Kasumi-1 (cell line): ENCODE measurements at places on chromosomes 12 and 14.
A peak's percentile ranks its signal among the peaks of the same experiment; 100 is the strongest.

DNA sequence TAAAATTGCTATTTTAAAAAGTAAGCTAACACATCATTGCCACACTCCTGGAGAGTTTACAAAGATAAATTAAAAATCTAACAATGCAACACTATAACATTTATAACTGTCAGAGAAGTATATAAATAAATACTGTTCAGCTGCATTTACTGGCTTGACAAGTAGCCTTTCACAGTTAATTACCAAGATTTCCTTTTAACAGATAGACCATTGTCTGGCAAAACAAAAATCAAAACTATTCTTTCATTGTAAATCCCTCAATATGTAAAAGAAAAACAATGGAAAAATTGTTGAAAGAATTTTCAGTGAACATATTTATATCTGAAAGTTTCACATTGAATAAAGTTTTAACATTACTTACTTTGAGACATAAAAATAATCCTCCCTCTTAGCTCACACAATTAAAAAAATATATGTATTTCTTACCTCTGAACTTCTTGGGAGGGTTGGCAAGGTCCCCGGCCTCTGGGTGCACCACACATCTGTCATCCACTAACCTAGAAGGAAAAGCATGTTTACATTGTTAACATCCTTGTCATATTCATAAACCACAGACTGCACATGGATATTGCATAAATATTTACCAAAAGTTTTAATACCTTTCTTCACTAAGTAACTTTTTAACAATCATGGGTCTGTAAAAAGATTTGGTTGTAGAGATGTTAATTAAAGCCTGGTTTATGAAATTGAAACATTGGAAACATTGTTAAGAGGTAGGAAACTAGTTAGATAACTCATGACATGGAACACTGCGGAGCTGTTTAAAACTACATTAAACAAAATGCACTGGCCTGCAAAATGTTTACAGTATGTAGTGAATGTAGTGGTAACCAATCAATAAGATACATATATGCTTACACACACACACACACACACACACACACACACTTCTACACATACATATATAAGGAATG lies 43.0 kb downstream of the ITPR2 start:
- no peak for DNase-seq

DNA sequence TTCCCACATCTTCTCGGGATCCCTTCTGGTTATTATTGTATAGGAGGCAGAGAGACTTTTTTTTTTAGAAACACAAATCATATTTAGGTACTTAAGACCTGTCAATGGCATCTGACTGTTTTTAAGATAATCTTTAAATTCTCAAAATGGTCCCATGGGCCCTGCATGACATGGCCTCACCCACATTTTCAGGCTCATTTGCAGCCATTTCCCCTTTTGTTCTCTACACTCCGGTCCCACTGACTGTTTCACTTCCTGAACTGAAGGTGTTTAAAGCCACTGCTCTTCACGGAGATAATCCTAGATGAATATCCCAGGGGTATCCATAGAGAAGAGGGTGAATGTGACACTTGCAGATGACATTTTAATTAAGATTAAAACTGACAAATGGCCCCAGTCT lies 12.3 kb upstream of the C12orf71 start:
- DNase-seq = peak; percentile 9

GRCh38 chr12:57837864-57838562 lies 8.5 kb downstream of the CTDSP2 start:
- peak; percentile 88 for DNase-seq

GRCh38 chr14:104005489-104005888 lies 63.2 kb upstream of the RD3L start:
- DNase-seq = no peak

DNA sequence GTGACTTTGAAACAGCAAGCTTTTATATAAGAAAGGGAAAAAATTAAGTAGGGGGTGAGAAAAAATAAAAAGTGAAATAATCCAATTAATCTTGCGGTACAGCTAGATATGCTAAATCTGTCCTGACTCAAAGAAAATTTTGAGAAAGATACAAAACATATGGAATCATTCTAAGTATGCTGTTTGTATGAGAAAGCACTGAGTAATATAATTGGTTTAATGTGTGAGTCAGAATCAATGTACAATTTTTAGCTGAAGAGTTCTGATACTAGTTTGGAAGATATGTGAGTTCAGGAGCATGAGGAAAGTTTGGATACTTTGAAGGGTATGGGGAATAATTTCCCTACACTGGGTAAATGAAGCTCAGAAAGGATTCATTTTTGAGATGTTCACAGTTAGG lies 190.9 kb upstream of the RASSF8 start:
- DNase-seq = no peak

DNA sequence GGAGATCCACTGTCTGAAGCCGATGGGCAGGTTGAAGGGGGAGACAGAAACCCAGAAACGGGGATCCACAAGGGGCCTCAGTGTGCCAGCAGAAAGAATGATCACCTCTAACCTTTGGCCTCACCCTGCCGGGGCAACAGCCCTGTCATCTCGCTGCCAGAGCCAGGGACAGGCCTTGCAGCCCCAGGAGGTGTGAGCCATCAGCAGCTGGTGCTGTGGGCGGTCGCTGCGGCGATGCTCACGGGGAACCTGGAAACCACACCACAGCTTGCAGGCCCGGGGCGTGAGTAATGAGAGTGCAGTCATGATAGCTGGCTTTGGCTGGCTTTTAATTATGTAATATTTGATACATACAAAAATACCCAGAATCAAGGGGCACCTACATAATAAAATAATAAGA lies 4.7 kb upstream of the TTC7B start:
- no peak for DNase-seq

- DNase-seq = no peak
Measured at GRCh38 chr14:73394317-73394716, 64.0 kb downstream of the NUMB start.

DNA sequence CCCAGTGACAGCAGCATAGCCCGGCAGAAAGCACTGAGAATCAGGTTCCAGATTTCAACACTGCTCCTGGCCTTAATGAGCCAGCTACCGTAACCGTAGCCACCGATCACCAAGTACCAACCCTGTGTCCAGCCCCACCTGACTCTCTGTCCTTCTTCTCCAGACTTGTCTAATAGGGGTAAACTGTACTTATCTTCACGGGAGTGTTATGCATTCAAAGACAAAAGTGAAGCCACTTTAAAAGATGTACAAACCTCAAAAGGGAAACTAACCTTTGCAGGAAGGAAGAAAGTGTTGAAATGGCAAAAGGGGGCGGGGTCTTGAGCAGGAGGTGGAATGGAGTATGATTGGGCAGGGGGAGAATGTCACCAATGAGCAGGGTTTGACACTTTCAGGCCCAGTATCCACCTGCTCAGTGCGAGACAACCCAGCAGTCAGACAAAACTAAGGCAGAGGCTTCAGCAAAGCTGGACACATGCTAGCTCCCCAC lies 226.1 kb downstream of the CHST11 start:
- DNase-seq = peak; percentile 78

- no peak for DNase-seq
Measured at GRCh38 chr12:131917139-131917710, 11.9 kb upstream of the PUS1 start.

GRCh38 chr12:112590281-112590680 lies 171.5 kb downstream of the PTPN11 start:
- no peak for DNase-seq

- no peak for DNase-seq
Measured at GRCh38 chr14:51453869-51454268, 197.8 kb upstream of the FRMD6 start.

GRCh38 chr12:71695782-71696181 lies 9.9 kb downstream of the TMEM19 start:
- no peak for DNase-seq

DNA sequence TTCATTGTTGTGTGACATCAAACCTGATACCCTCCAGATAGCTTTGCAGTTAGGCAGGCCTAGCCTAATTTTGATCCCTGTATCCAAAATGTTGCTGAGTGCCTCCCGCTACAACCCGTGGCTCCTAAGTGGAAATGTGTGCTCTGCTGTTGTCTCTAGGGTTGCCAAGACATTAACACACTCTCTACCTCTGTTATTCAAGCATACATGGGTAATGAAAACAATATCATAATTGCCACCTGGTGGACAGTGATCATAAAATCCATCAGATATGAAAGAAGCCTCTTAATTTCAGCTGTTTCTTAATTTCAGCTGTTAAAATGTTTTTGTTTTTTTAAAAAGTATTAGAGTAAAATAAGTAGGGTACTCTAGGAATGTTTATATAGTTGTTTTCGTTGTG lies 93.5 kb downstream of the PLEKHA5 start:
- DNase-seq = peak; percentile 63

- DNase-seq = peak; percentile 84
Measured at GRCh38 chr14:37150414-37150813, 22.0 kb downstream of the SLC25A21 start.

DNA sequence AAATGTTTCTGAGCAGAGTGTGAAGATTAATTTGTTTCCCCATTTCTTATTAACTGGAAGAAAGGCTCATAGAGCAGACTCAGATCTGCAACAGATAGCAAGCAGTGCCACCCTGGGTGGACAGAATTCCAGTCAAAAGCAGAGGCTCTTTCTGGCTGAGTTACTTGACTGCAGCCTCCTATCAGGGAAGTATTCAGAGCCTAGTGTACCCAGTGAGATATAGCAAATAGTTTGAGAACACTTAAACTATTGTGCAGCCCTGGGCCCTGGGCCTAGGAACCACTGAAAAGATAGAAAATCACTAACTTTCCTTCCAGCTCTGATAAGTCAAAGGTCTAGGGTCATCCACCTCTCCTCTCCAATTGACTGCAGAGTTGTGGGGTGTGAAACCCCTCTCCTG lies 11.2 kb upstream of the AQP2 start:
- DNase-seq = no peak

GRCh38 chr12:12327802-12328201 lies 22.2 kb downstream of the MANSC1 start:
- DNase-seq = peak; percentile 46

- DNase-seq = no peak
Measured at GRCh38 chr12:47545938-47546609, 159.8 kb downstream of the RPAP3 start.

DNA sequence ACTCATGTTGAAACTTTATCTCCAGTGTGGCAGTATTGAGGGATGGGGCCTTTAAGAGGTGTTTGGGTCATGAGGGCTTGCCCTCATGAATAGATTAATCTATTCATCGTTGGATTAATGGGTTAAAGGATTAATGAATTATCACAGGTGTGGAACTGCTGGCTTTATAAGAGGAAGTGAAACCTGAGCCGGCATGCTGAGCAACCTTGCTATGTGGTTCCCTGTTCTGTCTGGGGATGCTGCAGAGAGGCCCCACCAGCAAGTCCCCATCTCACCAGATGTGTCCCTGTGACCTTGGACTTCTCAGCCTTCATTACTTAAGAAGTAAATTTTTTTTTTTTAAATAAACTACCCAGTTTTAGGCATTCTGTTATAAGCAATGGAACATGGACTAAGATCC lies 109.6 kb downstream of the DYRK2 start:
- no peak for DNase-seq

DNA sequence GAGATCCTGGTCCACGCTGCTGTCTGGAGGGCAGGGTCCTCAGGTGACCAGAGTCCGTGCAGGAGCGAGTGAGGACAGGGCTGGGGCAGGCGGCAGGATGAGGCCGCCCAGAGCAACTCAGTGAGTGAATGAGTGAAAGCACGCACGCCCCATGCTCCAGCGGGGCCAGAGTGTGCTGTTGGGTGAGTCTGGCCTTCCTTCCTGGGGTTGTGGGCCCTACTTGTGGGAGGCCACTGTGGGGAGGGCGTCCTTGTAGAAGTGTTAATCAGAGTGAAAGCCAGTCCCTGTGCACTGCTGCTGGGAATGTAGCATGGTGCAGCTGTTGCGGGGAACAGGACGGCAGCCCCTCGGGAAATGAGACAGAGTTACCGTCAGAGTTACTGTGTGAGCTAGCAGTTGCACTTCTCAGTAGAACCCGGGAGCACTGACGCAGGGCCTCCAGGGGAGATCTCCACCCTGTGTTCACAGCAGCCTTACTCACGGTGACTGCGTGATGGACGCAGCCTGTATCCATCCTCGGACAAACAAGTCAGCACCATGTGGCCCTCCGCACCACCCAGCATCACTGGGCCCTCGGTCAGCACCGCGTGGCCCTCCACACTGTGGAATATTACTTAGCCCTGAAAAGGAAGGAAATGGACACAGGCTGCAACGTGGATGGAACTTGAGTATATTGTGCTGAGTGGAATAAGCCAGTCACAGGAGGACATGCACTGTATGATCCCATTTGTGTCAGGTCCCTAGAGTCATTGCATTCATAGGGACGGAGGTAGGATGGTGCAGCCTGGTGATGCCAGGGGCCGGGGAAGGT lies 22.1 kb downstream of the PACS2 start:
- DNase-seq = no peak

- no peak for DNase-seq
Measured at GRCh38 chr12:54141431-54142113, 47.2 kb downstream of the SMUG1 start.

DNA sequence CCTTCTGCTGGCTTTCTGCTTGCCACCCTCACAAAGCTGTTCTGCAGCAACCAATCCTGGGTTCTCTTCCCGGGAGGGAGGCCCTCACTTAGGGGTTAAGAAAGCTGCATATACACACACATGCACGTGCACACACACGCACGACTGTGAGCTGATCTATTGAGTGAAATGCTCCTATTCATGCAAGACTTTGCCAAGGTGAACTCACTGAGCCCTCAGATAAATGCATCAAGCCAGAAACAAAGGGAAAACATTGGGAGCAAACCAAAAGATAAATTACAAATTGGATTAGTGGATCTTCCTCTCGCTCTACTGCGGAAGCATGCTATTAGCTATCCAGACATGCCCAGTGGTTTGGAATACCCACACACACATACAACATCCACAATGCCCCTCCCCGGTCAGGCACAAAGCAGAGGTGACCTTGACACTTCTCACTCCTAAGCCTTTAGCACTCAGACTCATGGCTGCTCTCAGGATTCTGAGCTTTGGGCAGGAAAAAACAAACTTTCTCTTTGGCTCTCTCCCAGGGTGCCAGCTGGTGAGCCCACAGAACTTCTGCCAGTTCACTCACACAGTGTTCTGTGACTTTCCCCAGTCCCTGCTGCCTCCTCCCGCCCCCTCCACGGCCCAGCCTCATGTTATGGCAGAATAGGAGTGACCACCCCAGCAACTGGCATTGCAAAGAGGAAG lies 320.0 kb downstream of the DPF3 start:
- DNase-seq = no peak

DNA sequence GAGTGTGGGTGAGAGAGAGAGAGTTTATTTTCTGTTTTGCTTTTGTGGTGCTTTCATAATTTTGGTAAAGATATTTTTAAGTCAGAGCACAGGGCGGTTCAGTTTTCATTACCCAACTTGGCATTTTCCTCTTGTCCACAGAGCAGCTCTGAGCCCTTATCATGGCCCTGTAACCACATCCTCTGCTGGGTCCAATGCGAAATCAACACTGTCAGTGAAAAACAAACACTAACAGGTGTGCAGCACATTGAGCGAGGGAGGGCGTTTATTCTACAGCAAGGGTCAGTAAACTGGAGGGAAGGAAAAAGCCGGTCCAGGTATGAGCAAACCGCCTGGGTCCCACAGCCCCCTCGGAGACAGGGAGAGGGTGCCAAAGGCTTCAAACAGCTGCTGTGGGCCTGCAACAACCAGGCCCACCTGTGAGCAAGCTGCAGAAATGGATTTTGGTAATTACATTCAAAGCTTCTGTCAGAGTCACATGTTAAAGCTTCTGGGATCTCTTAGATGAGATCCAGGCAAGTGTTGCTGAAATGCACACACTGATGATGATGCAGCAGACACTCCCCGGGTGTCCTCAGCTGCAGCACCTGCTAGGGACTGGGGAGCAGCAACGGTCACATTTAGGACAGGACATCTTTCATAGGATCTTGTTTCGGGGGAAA lies 132.7 kb upstream of the DYRK2 start:
- no peak for DNase-seq
